ENCODE measurements at places on chromosomes 2 and 18.
A peak's percentile ranks its signal among the peaks of the same experiment; 100 is the strongest.

- DNase-seq, result no peak
Observed at GRCh38 chr2:147688242-147688641, 156.6 kb upstream of the ACVR2A start.

GRCh38 chr2:28570431-28570830 is 74.6 kb downstream of the PLB1 start:
- DNase-seq, result no peak

DNA sequence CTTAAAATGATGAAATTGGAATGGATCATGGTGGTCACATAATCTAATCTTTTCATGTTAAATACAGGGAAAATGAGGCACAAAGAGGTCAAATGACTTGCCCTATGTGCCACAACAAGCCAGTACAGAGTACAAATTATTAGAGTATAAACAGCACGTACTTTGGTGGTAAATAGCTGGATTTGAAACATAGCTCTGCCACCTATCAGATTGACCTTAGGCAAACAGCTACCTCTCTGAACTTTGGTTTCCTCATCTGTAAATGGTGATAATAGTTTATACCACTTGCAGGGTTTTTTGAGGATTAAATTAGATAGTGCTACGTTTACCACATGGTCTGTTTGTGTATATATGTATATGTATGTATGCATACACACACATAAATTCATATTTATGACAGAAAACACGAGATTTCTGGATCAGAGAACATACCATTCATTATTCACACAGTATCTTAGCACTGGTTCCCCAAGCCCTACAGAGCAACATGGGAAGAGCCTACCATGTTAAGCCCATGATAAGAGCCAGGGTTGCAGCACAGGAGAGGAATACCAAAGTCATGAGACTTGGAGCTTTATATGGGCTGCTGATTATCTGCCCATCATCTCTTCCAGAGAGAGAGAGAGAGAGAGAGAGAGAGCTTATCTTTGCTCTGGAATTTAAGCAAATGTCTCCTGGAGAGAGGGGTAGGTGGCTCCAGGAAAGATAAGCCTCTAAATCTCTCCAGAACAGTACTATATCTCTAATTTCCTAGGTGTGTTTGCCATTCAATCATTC is 73.5 kb downstream of the MDH1 start:
- DNase-seq, result no peak

- no peak for DNase-seq
Observed at GRCh38 chr2:216733046-216733445, 37.7 kb upstream of the IGFBP5 start.

DNA sequence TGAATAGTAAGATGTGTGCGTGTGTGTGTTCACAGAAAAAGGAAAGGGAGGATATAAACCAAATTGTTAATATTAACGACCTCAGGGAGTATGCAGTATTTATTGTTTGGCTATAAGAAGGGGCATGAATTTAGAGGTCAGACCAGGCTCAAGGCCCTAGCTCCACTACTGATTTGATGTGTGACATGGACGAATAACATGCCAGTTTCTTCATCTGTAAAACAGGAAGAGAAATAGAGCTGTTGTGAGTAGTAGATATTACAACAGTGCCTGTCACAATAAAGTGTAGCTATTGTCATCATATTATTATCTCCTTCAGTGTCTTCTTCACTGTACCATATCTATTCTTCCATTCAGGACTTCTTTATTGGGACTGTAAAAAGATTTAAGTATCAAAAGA is 4.1 kb upstream of the MAT2A start:
- DNase-seq, result no peak

DNA sequence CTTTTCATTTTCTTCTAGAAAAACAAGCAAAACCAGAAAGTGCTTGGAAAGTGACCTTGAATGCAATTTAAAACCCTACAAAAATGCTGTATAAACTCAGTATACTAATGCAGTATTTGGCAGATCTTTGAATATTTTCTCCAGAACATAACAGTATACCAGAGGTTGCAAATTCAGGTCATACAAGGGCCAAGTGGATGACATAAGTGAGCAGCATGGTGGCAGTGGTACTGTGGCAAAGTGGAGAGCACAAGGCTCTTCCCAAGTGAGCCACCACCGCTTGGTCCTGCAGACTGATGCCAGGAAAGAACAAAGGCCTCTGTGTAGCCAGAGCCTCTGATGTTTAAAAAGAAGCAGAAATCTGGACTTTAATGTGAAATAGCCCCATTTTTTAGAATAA is 33.1 kb downstream of the METTL4 start:
- DNase-seq, result no peak

GRCh38 chr18:55401638-55402191 is 186.3 kb downstream of the TCF4 start:
- peak; percentile 44 for DNase-seq

DNA sequence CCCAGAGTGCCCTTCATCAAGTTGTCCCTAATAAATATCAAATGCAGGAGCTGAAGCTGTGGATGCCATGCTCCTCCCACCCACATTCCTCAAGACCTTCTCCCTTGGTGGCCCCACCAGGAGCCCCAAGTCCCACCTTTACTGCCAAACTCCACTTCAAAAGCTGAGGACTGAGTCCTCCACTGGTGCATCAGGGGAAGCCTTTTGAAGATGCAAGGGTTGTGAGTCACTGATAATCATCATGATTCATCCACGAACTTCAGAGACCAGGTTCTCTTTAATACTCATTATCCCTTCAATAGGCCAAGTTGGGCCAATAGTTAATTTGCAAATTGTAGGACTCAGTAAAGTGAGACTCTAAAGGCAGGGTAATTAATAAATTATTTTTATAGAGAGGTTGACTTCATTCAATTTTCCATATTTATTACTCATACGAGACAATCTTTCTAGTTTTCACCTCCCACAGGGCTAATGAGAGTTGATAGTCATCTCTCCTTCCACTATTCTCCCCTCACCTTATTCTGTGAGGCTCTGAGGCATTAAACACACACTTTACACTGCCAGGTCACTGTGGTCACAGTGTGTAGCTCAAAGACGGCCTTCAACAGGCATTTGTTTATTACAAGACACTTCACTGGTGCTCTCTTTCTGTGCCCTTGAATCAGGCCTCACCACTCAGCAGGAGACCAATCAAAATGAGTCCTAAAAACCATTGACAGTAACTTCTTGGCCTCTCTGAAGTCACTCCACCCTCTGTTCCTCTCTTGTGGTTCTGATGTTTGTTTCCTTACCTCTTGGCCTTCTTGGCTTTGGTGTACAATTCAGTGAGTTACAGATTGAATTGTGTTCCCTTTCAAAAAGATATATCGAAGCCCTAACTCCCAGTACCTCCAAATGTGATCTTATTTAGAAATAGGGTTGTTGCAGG is 99.9 kb downstream of the TRIB2 start:
- no peak for DNase-seq

DNA sequence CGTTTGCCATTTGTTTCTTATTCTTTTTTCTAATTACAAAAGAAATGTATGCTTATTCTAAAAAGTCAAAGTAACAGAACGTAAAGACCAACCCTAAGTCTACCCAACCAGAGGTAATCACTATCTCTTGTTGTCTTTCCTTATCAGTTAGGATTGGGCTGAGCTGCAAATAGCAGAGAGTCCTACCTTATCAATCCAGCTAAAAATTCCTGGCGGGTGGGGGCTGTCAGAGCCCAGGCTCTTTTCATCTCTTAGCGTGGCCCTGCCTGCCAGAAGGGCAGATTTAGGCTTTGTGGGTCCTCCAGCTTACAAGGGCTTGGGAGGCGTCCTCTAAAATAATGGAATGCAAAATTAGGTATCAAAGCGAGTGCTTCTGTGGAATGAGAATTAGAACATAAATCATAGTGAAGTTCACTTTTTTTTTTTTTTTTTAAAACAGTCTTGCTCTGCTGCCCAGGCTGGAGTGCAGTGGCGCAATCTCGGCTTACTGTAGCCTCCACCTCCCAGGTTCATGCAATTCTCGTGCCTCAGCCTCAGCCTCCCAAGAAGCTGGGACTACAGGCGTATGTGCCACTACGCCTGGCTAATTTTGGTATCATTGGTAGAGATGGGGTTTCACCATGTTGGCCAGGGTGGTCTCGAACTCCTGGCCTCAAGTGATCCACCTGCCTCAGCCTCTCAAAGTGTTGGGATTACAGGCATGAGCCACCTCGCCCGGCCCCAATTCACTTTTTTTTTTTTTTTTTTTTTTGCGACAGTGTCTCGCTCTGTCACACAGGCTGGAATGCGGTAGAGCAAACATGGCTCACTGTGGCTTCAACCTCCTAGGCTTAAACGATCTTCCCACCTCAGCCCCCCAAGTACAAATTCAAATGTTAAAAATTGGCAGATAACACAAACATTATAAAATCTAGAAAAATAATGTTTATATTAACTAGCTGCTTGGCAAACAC is 57.4 kb upstream of the B3GNT7 start:
- no peak for DNase-seq

DNA sequence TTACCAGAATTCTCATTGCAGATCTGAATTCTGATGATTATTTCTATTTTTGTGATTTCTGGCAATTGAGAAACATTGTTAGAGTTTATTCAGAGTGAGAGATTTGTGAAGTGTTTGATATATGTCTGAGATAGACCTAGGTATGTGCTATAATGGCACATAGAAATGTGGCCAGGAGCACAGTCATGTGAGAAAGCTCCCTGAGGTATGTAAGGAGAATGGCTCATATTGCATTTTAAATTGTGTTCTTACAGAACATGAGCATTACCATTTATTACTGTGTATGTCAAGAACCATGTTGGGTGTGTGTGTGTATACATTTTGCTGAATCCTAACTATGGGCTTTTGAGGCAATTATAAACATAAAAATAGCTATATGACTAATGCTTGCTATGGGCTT is 101.2 kb downstream of the RAPGEF4 start:
- DNase-seq, result no peak

DNA sequence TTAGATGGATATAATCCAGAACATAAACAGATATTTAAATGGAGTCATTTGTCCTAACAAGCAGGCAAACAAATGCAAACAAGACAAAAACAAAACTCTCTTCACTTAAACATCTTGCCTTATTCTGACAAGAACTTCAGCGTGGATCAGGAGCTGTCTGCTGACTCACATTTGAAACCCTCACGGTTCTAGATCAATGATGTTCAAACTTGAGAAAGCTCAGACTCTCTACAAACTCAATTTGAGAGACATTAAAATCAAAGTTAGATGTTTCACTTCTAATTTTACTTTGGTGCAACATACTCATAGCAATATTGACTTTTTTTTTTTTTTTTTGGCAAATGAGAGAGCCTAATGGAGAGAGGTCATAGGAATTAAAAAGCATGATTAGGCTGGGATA is 362.8 kb upstream of the SLC14A2 start:
- no peak for DNase-seq

- no peak for DNase-seq
Observed at GRCh38 chr18:6745504-6746031, 16.1 kb downstream of the ARHGAP28 start.

DNA sequence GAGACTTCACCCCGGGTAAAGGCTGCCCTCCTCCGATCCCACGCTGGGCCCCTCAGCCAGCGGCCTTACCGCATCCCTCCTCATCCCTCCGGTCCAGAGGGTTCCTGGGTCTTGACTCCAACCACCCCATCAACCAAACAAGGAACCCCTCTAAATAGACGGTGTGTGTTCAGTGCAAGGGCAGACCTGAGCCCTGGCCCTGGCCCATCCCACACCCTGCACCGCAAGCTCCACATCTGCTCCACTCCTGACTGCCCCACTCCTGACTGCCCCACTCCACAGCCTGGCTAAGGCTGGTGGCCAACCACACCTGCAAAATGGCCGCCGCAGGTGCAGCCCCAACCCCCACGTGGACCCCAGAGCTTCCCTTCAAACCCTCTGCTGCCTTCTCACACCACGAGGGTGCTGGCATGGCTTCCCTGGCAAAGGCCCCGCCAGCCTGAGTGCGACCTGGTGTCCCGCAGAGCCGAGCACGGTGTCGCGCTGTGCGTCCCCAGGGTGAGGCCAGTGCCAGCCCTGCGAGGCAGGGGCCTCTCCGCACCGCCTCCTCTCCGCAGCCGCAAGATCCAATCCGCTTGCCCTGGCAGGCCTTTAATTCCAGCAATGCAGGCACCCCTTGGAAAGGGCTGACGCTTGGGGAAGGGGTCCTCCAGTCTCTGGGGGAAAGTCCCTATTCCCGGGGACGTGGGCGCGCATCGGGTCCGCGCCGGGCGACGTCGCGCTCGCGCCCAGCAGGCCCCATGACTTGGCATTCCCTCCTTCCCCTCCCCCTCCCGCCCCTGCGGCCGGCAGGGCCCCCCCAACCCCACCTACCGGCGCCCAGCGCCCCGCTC is 1.5 kb downstream of the KIF1A start:
- DNase-seq, result no peak

DNA sequence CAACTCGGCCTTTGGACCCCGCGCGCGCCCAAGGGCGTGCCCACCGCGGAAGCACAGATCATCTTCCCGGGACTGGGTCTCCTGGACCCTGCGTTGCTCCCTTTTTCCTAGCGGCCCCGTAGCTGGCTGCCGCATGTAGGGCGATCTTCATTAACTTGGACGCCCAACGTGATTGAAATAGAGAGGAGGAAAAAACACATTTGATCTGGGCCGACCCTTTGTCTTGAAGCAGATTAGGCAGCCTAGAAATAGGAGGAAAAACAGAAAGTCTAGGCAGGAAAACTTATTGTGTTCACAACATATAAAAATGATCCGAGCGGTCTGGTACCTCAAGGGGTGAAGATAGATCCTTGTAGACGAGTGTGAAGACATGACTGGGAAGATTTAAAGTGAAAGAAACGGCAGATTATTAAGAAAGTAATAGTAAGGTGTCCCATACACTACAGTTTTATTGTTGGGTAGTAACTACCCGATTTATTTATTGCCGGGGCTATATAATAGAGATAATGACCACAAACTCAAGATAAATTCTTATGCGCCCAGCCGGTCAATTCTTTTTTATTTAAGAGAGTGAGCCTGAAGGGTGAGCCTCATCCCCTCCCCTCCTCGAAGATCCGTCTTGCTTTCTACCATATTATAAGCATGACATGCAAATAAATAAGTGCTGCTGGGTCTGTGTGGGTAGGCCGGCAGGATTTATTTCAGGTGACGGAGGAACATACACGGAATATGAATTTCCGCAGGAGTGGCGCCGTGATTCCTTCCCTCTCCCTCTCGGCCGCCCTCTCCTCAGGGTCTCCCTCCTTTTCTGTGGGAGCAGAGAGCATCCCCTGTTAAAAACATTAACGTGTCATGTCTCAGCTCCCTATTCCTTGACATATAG is 147.4 kb downstream of the MEIS1 start:
- DNase-seq, result no peak

GRCh38 chr2:224736227-224736626 is 20.1 kb upstream of the CCDC195 start:
- DNase-seq, result no peak

- DNase-seq, result no peak
Observed at GRCh38 chr18:49730951-49731391, 82.4 kb downstream of the ACAA2 start.

GRCh38 chr18:31447530-31448191 is at the start of gene DSG3:
TSS of gene DSG3 (plus strand) at chr18:31447741. CDS start at chr18:31447878, 137 bp downstream.
- DNase-seq, result no peak

Measured in NCI-H1048 (cell line).